ENCODE measurements at places on chromosomes 4 and X.
A peak's percentile ranks its signal among the peaks of the same experiment; 100 is the strongest.

DNA sequence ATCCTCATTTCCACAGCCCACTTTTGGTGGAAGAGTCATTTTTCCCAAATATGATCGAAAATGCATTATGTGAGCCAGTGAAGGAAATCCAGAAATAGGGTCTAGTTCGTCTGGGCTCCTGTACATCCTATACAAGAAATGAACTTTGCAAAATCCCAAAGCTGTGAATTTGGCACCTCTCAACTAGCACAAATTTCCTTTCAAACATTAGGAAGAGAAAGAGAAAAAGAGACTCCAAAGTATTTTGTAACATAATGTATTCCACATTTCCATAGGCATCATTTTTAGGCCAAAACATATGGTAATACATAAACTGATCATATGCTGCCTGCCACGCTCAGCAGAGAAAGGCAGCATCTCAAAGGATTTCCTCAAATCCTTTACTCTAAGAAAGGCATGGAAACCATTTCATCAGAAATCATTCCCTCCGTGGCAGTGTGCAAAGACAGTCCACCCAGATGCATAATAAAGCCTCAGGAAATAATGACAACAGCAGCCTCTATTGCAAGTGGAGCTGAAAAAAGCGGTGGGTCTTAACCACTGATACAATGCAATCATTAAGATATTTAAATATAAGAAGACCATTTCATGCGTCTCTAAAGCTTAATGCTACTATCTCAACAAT is 56.8 kb downstream of the ANOS1 start:
- no peak for DNase-seq

DNA sequence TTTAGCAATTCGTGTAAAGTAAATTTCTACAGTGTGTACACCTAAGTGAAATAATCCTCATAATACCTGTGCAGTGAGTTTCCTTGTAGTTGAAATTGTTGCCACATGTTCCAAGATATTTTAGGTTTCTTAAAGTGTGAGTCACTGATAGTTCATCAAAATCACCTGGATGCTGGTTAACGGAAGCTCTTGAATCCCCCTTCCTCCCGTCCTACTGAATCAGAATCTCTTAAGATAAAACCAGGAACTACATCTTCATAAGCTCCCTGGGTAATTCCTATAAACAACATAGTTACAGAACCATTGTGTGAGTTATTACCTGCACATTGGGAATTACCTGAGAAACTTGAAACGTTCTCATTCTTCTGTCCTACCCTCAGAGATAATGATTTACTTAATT is 197.4 kb upstream of the HS3ST1 start:
- no peak for DNase-seq

- no peak for DNase-seq
These were observed 131.0 kb downstream of the PDS5A start for GRCh38 chr4:39846705-39847104.

- DNase-seq, result no peak
These were observed 1042.3 kb downstream of the FSTL5 start for GRCh38 chr4:161121451-161121850.

DNA sequence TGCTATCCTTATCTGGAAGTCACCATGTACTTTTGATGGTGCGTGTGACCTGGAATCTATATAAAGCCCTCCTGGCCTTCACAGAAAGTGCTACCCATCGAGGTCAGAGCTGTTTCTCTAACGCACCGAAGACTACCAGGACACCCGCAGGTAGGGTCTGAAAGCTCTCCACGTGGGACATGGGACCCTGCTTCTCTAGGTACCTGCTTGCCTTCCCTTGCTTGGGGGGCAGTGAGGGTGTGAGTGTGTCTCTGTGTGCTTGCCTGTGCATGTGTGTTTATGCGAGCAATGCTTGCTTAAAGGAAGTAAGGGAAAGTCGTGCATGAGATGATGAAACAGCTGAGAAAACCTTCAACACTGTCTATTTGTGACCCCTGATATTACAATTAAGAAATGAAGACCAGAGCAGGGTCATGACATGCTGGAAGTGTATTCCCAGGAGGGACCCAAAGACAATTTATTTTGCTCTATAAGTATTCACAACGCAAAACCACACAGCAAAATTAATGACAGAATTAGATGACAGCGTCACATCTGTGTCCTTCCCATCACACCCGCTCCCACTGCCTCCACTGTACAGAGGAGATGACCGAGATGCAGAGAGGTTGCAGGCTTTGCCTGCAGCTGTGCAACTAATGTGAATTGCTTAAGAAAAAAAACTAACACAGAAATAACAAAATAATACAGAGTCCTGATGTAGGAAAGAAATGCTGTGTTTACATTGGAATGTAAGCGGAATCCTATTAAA is 76.4 kb upstream of the HELT start:
- DNase-seq, result no peak

DNA sequence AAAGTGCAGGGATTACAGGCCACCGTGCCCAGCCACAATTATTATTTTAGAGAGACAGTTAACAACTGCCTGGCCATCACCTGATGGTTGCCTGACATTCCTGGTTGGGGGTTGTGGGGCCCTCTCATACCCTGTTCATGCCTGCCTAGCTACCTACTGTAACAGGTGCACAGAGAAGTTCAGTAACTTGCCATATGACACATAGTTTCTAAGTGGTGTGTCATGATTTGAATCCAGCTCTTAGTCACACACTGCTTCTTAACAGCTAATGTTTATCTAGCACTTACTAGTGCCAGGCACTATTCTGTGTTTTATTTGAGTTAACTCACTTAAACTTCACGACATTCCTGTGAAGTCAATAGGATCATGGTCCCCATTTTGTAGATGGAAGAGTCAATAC is 122.7 kb upstream of the JADE1 start:
- no peak for DNase-seq

GRCh38 chrX:31147175-31147574 is 75.3 kb upstream of the FTHL17 start:
- DNase-seq, result no peak

DNA sequence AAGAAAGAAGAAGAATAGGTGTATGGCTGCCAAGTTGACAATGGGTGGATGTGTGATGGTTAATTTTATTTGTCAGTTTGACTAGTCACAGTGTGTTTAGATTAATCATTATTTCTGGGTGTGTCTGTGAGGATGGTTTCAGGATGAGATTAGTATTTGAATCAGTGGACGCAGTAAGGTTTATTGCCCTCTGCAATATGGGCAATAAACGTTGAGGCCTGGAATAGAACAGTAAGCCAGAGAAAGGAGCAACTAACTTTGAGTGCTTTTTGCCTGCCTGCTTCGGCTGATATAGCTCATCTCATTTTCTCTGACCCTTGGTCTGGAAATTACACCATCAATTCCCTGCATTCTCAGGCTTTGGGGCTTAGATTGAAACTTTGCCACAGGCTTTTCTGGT is 140.8 kb upstream of the SPANXN4 start:
- no peak for DNase-seq

DNA sequence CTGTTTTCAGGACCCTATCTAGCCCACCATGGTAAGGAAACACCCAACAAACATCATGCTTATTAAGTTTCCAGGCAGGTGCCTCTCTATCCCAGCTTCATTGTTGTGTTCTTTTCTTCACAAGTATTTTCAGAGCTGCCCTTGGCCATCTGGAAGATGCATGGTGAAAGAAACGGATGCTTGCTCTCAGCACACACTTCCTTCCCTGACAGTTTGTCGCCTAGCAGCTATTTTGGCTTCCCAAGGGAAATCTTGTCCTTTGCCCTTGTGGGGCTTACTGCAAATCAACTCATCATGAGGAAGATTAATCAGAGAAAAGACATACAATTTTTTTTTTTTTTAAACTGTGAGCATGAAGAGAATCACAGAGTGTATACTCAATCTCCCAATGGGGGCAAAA is 128.8 kb downstream of the ASMT start:
- DNase-seq, result no peak

- DNase-seq, result no peak
These were observed 63.0 kb upstream of the MXD4 start for GRCh38 chr4:2324891-2325290.

GRCh38 chr4:76740866-76741662 is 156.9 kb downstream of the SOWAHB start:
- no peak for DNase-seq

DNA sequence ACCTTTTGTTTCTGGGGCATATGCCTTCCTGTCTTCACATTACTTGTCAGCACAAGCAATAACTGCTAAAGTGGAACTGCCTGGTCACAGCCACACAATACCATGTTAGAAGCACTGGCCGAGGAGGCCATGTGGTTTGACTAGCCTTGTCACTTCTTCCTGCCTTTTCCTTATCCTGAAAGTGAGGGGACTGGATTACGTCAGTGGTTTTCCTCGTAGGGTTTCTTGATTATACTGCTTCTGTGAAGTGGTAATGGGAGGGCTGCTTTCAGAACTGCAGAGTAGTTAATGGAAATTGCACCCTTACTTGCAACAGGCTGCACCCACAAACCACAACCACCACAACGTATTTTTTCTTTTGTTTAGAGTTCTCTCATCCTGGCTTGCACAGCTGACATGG is 26.6 kb downstream of the ZRSR2 start:
- no peak for DNase-seq

DNA sequence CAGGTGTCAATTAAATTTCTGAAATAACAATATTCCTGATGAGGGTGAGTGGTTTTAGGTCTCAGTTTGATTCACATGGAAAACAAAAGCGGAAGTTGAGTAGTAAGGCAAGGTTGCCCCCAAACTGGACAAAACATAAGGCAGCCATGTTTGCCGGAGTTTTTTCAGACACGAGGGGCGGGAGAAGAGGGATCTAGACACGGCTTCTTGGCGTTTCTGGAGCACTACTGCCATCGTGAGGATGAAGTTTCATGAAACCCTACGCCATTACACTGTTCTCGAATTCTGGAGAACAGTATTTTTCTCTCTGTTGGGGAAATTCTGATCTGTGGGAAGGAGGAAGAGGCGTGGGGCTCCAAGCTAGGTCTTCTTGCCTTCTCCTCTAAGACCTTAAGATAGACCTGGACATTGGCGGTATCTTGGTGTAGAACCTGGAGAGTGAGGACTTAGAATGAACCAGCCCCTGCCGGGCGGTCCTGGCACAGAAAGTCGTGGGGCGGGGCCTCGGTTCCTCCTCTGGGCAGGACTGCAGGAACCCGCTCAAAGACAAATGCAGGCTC is 160.3 kb downstream of the OR13H1 start:
- DNase-seq, result no peak

- no peak for DNase-seq
These were observed 200.4 kb downstream of the MAB21L2 start for GRCh38 chr4:150782311-150782710.

DNA sequence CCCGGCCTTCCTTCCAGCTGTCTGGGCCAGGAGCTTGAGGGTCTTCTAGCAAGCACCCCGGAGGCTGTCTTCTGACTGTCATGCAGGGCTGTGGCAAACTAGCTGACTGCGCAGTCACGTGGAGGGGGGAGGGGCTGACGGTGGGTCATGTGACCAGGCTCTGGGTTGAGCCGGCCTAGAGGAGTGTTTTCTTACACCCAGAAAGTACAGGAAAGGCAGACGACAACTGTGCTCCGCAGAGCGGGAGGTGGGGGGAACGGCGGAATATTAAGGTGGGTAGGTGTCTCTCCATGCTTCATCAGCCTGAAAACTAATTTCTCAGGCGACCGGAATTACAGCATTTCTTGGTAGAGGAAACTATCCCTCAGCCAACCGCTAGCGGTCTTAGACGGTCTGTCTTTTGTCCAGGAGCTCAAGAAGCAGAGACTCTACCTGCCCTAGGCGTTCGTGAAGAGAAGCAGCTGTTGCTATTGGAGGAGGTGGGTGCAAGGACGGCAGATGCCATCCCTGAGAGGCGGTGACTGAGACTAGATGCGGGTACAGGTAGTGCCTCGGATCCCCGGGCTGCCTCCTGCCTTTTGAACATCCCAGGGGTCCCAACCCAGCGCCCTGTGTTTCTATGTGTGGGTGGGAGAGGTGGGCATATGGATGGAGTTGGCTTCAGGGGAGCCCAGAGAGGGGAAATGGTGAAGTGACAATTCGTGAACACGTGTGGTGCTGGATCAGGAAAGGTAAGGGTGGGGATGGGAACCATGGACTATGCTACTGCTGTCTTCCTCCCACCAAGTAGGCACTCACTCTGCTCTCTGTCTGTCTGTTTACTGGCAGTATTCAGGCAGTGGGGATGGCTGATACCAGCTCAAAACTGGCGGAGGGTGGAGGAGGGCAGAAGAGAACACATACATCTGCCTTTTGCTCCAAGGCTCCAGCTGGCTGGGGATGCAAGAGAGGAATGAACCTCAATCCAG is 8.8 kb downstream of the GPRASP1 start:
- peak; percentile 78 for DNase-seq

DNA sequence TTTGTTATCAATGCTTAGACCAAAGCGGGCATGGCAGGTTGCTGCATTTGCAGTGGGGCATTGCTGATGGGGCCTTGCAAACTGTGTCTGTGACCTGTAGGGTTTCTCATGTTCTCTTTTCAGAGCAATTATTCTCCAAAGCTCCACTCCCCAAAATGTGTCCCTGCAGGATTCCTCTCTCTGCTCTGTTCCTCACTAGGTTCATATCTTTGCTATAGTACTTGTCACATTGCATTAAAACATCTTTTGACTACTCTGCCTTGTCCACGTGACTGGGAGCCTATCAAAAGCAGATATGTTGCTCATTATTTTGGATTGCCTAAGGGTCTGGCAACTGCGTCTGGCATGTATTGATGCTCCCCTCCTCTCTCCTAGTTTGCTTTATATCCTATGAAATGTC is 177.7 kb upstream of the MID1 start:
- DNase-seq, result no peak

DNA sequence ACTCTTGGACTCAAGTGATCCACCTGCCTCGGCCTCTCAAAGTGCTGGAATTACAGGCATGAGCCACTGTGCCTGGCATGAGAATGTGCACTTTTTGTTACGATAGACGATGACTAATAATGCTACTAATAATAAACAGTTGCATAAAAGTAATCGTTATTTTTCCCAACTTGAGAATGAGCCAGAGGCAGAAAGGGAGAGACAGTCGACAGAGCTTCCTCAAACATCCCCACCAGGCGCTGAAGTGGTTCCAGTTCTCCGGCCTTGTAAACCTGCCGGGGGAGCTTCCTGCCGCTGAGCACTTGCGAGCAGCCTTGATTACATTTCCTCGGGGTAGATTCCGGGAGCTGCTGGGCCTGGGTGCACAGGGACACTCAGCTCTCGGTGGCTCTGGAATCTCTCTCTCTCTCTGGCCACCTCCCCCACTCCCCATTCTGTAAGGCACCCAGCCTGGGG is 8.9 kb upstream of the HTRA3 start:
- DNase-seq, result no peak

DNA sequence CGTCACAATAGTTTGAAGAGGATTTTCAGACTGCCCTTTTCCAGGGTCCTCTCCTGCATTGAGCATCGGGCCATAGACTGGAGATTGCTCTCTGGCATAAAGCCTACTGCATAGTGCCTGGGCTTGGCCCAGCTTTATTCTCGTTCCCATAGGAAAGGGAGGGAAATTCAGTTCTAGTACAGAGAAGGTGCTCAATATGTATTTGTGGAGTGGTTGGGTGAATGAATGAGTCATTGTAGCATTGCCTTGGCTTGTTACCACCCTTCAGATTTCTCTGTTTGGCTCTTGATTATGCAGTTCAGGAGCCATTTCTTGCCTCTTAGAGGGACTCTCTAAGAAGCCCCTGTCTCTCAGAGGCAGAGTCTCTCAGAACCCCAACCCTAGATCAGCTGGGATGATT is 2.6 kb downstream of the TMEM35A start:
- DNase-seq, result no peak
